RPMI8226 (cell line): ENCODE measurements at places on chromosomes 3 and 15.

GRCh38 chr15:59886441-59886840, 117.7 kb upstream of the FOXB1 start:
- DNase-seq, result no peak

DNA sequence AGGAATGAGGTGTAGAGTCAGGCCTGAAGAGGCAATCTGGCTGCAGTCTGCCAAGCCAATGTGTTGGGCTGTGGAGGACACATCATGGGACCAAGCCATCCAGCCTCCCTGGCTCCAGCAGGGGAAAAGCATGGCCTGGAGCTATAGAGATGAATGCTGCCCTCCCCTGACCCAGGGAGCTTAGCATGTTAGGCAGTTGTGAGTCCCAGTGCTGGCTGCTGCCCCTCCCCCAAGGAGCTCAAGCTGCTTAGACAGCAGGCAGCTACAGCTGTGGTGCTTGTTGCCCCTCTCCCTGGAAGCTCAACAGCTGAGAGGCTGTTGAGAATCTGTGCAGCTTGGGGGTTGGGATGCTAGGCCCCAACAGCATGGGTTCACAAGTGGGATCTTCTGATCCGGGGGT, 85.6 kb upstream of the DNAJC19 start:
- DNase-seq, result no peak

DNA sequence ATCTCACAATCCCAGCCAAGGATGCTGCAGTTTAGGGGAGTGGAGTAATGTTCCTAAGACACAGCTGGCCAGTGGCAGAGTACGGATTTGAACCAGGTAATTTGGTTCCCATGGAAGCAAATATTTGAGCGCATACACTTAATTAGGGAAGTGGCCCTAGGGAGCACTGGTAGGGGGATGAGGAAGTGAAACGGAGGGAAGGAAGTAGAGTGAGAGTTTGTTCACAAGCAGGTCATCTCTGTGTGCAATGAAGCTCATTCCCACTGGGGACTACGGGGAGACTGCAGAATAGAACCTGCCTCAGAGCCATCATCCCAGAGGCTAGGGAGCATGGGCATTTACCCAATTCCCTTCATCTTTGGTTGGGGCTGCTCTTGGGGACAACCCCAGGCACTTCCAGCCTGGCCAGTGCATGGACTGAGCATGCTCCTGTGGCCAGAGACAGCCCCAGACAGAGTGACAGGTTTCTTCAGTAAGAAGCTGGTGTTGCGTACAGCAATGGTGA, 317.2 kb upstream of the PROK2 start:
- peak; percentile 55 for DNase-seq

- DNase-seq, result peak; percentile 98
Measured at GRCh38 chr3:170128259-170128976, 53.1 kb downstream of the PHC3 start.

- DNase-seq, result no peak
Measured at GRCh38 chr3:105356988-105357387, 9.7 kb upstream of the ALCAM start.

DNA sequence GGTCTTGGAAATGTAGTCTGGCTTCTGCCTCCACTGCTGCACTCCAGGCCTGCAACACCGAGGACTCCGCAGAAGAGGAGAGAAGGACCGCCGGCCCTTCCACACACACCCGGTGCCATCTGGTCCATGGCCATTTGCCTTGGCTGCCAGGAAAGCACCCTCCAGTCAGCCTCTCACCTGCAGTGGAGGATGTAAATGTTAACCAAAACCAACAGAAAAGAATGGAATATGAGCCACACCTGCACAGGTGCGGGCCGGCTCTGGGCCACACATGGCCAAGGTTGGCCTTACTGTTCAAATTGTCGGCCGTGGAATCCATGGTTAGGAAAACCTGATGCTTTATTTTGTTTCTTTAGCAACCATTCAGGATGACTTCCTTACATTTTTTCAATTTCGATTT, 178.3 kb upstream of the C2CD4B start:
- no peak for DNase-seq

DNA sequence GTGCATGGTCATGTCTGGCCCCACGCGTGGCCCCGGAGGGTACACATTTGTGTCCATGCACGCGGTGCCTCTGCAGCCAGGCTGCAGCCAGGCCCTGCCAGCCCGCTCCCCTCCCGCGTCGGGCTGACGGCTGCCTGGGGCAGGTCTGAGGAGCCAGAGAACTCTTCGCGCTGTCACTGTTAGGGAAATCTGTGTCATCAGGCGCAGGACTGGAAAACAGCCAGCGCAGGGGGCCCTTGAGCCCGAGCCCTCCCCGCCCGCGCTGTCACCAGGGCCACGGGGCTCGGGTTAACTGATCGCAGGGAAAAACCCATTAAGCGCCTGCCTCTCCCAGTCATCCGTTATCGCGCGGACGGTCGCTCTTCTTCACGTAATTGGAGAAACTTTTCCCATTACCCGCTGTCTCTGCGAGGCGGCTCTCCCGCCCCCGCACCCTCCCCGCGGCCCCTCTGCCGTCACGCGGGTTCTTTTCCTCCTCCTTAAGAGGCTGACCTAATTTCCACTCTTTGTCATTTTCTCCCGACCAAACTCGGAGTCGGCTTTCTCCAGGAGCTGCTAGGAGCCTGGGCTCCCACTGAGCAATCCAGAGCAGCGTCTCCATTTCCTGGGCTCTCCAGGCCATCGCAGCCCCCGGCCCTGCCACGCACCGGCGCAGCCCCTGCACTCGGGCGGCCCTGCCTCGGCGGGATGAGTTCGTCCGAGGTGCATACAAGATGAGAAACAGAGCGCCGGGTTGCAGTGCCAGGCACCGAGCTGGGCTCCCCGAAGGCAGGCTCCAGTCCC, 57.5 kb upstream of the PRR23E start:
- no peak for DNase-seq

- DNase-seq, result no peak
Measured at GRCh38 chr3:42096796-42097565, 5.8 kb downstream of the TRAK1 start.

DNA sequence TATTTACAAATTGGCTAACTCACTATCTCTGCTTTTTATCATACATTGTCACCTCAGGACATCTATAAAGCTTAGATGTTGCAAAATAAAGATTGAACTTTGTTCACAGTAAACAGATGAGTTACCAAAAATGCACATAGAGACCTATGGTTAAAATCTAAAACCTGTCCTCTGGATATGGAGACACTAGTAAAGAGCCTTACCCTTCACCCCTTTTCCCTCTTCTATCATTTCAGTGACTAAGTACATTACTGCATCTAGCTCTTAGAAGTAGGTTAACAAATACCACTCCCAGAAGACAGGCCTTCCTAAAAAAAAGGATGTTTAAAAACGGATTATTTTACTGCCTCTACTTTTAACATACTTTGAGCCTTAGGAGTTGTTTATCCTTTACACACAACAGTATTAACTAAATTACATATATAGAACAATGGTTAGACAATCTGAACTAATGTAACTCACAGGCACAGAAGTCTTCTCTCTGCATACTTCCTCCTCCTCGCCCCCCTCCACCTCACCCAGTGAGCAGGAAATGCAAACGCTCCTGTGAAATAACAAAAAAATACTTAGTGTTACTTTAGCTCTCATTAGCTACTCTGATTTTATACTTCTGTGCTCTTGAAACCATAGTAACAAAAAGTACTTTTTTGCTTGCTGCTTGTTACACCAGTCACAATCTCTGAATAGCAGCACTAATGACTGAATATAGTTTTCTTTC, 23.3 kb downstream of the IREB2 start:
- no peak for DNase-seq

GRCh38 chr3:127779747-127780146, 42.6 kb downstream of the MGLL start:
- DNase-seq, result peak; percentile 22

DNA sequence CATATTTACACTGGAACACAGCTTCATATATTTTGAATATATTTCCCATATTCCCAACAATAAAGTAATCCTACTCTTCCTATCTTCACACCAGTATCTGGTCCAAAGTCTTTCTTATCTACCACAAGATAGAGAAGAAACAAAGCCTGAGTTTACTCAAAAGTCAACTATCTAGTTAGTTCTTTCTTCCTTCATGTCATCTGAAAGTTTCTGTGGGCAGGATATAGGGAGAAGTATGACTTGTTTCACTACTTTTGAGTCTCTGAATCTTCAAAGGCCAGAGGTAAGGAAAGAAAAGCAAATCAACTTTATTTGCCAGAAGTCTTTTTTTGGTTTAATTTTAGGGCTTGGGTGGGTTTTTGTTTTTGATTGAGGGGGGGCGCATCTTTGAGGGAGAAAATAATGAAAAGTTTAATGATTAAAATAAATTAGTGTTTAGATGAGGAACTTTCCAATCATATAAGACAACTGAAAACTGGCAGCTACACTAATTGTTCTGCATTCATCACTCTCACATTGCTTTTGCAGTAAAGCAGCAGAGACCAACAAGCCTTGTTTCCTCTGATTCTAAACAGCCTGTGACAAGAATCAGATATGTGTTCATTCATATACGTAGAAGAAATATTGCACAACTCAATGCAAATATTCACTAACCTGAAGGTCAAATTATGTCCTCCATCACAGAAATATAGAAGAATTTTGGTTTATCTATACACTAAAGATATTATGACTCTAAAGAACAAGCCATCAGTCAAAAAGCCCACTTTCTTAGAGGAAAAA, 421.4 kb downstream of the SHQ1 start:
- no peak for DNase-seq
